ENCODE measurements at places on chromosomes 1 and 21.

DNA sequence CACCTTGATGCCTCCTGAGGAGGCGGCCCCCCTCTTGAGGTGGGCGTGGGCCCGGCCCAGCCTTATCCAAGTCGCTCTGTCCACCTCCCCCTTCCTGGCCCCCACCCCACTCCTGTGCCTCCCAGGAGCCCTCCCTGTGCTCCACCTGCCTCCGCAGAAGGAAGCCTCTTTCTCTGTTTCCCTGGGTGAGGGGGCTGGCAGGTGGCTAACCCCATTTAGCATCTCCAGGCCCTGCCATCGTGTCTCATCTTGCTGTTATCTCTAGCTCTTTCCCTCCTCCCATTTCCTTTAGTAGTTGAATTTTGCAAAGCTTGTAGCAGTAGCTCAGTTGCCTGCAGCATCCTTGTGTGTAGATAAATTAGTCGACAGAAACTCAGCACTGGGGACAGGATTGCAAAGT, 7.2 kb downstream of the RNF187 start:
- no peak for DNase-seq

DNA sequence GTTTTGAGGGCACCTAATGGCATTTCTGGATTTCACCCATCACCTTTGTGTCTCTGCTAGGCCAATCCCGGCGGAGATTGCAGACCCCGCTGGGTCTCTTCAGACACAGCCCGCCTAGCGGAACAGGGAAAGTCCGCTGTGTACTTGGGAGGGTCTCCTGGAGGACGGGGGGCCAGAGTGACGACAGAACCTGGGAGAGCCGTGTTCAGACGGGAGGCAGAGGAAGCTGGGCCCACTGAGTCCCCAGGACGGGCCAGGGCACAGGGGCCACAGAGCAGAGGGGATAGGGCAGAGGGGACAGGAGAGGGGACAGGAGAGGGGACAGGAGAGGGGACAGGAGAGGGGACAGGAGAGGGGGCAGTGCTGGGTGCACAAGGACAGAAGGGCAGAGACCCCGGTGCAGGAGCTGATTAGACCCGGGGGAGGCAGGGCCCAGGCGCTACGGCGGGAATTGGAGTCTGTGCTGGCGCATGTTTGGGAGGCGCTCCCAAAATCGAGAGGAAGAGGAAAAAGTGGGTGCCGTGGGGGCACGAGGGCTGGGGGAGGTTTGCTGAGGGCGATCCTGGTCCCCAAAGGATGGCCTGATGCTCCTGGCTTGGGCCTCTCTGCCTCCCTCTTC, 12.7 kb downstream of the TRPM2 start:
- DNase-seq, result no peak

- no peak for DNase-seq
Observed at GRCh38 chr1:160096274-160097116, 1.9 kb downstream of the IGSF8 start.

DNA sequence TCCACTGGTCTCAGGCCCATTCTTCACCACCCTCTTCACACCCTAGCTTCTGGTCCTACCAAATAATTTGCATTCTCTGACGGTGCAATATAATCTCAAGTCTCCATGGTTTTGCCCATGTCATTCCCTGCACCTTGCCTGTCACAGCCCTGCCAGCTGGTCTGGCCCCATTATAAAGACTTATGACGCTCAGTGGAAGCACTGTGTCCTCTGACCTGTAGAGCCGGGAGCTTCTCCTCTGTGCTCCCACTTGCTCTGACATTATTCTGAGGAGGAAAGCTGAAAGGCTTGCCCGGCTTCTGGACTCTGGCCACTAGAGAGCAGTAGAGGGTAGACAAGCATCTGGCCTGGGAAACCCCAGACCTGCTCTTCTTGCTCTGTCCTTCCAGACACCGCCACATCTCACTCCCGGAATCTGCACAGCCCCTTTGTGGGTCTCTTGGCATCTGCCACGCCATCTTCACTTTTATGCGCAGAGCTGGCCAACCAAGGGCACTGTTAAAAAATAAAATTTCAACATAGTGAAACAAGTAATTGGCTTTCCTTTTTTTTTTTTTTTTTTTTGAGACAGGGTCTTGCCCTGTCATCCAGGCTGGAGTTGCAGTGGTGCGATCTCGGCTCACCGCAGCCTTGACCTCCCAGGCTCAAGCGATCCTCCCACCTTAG, 44.4 kb downstream of the NENF start:
- DNase-seq, result peak; percentile 89

DNA sequence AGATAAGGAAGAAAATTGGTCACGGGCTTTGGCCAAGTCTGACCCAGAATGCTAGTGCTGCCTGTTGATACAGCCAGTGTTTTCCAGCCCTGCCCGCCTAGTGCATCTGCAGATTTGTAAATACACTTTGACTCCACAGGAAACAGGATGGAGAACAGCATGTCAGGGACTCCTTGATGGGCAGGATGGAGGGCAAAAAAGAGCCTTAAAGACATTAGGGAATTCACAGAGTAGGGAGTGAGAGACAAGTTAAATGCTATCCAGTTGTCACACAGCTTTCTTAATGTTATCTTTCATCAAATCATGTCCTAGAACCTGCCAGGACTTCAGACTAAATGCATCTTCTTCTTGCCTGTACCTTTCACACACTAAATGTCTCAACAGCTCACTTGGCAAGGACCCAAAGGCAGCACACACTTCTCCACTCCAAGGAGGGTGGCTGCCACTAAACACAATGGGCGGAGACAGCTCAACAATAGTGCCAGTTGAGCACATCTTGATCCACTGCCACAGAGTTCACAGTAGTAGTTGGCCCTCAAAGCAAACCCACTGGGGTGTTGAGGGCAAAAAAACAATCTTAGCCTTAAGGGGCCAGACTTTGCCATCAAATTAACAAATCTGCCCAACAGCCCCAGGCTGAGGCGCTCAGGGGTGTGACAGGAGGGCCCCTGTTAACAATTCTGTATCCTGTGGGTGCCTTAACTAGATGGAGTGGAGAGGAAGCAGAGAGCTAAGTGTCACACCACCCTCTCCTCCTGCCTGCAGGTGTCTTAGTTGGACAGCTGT, 2.7 kb downstream of the HIVEP3 start:
- DNase-seq, result peak; percentile 65

DNA sequence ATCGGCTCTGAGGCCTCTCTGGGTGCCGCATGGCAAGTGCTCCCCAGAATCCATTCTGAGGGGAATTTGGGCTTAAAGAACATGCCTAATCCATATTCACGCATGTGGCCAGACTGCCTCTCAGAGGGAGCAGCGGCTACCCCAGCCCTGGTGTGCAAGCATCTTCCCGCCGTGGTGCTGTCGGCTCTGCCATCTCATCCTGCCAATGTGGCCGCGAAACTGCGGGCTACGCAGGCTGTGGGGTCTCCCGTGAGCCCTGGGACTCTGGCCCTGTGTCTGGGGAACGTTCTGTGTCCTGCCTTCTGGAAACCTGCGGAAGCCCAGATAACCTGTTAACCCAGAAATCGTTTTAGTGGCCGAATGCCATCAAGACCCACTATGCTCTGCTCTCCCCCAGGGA, 60.7 kb downstream of the SLC19A1 start:
- DNase-seq, result no peak

DNA sequence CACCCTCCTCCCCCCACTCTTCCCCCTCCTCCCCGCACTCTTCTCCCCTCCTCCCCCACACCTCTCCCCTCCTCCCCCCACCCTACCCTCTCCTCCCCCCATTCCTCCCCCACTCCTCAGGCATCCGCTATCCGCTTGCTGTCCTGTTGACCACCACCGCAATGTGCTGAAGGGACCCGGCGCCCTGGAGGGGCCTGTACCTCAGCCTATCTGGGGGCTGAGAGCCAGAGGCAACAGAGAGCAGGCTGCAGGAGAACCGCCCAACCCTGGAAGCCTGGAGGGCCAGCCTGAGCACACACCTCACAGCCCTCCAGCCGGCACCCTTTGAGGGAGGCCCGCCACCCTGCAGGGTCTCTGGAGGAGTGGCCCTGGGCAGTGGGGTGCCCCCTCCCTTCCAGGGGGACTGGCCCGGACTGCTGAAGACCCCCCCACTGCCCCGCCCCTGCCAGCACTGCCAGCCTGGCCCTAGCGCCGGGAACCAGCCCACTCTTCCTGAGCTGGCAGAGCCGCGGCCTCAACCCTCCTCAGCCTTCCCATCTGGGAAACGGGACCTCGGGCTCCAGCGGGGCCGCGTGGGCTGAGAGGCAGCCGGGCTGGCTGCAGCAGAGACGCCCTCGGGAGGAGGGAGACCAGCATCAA, 1.2 kb downstream of the C1QTNF12 start:
- DNase-seq, result no peak

DNA sequence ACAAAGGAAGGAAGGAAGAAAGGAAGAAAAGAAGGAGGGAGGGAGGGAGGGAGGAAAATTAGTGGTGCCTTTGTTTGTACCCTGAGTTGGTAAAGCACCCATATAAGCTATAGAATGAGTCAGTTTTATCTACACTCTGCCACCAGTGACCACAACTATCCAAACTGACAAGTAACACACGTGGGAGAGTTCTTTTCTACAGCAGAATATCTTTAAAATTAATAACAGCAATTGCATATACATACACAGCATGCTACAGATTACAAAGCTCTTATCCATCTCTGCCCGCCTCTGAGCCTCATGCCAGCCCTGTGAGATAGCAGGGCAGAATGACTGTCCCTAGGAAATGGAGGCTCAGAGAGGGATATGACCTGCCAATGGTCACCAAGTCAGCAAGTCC, 20.3 kb downstream of the CDCP2 start:
- DNase-seq, result no peak

DNA sequence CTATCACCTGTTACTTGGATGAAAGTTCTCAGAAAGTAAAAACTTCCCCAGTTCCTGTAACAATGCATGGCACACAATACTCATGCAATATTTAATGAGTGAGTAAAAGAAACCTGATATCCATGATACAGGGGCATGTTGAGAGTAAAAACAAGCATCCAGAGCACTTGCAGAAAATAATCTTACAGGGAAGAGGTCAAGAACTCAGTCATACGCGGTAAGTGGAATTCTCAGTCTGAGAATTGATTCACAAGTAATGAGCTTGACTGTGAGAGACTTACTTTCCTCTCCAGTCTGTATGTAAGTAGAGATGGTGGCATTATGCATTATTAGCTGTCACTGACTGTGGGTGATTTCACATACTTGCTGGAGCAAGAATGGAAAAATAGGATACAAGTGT, 976.9 kb downstream of the BRINP3 start:
- no peak for DNase-seq

GRCh38 chr21:43719748-43720538, 1.0 kb downstream of the PDXK start:
- DNase-seq, result no peak

- DNase-seq, result peak; percentile 85
Observed at GRCh38 chr1:27522432-27523336, 32.7 kb upstream of the WASF2 start.

DNA sequence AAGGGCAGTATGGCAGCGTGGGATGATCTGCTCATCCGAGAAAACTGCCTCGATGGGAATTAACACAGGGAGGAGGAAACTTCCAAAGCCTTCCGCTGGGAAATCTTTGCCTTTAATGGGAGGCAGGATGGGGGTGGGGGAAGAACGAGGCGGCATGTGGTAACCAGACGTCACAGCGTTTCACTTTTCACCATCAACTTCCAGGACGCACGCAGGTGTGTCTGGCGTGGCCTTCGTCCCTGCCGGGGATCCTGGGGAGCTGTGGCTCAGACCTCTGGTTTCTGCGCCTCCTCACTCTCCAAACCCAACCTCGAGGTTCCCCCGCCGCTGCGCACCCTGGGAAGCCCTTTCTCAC, 282 bp downstream of the RSPH1 start:
- DNase-seq, result no peak

GRCh38 chr1:168742994-168743650, 14.1 kb upstream of the DPT start:
- no peak for DNase-seq

DNA sequence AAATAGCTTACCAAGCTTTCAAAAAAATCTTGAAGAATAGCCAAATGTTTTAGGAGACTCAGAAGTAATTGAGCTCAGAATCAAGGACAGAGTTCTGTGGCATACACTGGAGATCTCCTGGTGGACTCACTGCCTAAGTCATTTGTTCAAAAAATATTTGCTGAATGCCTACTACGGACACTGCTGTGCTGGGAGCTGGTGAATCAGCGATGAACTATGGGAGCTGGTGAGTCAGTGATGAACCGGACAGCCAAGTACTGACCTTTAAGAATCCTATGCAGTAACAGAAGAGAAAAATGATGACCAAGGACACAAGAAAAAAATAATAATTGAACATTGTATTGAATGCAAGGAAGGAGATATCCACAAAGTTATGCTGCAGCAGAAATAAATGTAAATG, 717.9 kb upstream of the CXADR start:
- no peak for DNase-seq

GRCh38 chr21:37208056-37208721, 58.9 kb downstream of the VPS26C start:
- DNase-seq, result peak; percentile 60

- DNase-seq, result no peak
Observed at GRCh38 chr1:190019717-190020116, 457.9 kb downstream of the BRINP3 start.

- DNase-seq, result no peak
Observed at GRCh38 chr21:15772654-15773053, 42.9 kb downstream of the USP25 start.

DNA sequence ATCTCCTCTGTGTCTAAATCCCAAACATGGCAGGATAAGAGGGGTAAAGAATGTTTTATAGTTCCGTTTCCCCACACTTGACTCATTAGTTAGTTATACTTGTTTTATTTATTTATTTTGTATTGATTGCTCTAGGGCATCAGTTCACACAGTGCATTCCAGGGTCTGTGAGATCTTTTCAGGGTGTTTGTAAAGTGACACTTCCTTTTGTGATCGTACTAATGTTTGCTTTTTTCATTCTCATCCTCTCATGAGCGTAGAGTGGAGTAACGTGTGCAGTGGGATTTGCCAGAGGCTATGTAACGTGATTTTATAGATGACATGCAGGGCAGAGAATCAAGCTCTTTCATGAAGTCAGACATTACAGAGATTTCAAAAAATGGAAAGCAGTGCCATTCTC, 103.2 kb downstream of the SCCPDH start:
- DNase-seq, result no peak

DNA sequence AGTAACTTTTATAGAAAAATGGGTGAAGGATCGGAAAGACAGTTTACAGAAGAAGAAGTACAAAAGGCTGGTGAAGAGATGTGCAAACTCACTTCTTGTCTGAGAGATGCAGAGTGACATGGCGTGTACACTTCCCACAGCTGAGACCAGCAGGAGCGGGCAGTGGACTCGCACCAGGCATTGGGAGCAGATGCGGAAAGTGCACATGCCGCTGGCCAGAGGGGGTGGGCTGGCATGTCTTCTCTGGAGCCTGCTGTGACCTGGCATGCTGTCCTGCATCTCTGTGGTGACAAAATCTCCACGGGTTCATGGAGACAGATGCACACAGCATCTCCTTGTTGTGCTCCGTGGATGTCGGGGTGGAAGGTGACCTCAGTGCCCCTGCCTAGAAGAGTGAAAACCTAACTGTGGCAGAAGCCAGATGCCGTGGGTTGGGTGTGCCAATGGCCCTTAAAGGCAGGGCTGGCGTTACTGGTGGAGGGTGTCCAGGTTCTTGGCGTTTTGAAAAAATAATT, 128.6 kb upstream of the COL6A1 start:
- peak; percentile 32 for DNase-seq

DNA sequence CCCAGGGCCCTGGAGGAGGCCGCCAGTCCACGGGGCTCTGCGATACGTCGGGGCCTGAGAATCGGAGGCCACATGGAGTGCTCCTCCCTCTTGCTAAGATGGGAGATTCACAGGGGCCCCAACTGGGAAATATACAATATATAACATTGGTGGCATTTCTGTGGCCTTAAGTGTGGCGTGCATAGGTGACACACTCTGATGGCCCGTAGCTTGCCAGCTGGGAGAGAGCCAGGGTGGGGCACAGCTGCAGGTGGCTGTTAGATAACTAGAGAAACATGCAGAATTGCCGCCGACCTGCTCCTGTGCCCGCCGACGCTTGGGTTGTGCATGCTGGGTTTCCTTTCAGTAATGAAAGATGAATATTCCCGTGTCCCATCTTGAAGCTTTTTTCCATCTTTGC, 30.1 kb downstream of the UMODL1 start:
- no peak for DNase-seq

Data from ureter (tissue), 1 donor.